ENCODE measurements at places on chromosomes 1 and 21. TPM values are rescaled to one million over a fixed set of nuclear protein-coding genes. Genes with fewer than 3 reads are reported as not detected.

CTH gene
- 5.3 TPM for total RNA-seq

- DNase-seq, result no peak
- H3K4me3 ChIP-seq, result no peak overlapping the region
- no peak overlapping the region for H3K27ac ChIP-seq
- no peaks in the 10 kb centered on the region for H3K36me3 ChIP-seq
- no peaks in the 10 kb centered on the region for H3K27me3 ChIP-seq
Observed at GRCh38 chr1:211472724-211473123, 19.2 kb downstream of the RD3 start.

- H3K36me3 ChIP-seq, result no peaks in the 10 kb centered on the region
- no peak for DNase-seq
- H3K27ac ChIP-seq, result no peak overlapping the region
- no peak overlapping the region for H3K4me3 ChIP-seq
Observed at GRCh38 chr1:187646536-187647107, 817.9 kb downstream of the PLA2G4A start.

- H3K36me3 ChIP-seq, result no peaks in the 10 kb centered on the region
- H3K27me3 ChIP-seq, result no peaks in the 10 kb centered on the region
- H3K27ac ChIP-seq, result no peak overlapping the region
- H3K4me1 ChIP-seq, result no peaks in the 10 kb centered on the region
Observed at GRCh38 chr21:42171091-42172053, 47.6 kb upstream of the ABCG1 start.

HSD3B1 gene
- not detected for total RNA-seq

DNA sequence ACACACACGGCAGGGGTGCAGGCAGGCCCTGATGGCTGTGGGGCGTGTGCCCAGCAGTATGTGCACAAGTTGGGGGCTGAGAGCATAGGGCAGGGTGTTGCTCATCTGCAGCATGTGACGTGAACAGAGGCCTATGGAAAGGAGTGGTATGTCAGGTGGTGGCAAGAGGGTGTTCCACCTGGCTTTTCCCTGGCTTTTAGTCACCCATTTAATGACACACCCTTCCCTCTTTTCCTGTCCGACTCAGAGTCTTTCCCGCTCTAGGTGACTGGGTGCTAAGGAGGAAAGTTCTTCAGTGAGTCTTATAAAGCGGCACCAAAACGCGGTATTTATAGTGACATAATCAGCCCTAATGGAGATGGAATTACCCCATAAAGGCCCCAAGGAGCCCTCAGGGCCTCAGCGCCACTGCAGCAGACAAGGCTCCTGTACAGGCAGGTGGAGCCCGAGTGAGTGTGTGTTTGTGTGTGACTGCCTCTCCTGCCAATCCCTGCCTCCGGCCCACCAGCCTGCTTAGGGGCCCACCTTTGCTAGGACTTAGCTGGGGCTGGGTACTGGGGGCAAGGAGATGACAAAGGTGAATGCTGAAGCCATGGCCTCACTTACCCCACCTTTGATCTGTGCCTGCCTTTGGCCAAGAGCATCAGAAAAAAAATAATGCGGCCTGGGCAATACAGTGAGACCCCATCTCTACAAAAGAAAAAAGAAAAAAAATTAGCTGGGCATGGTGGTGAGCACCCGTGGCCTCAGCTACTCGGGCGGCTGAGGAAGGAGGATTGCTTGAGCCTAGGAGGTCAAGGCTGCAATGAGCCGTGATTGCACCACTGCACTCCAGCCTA lies 3.3 kb upstream of the EPHA2 start:
- no peaks in the 10 kb centered on the region for H3K4me1 ChIP-seq
- DNase-seq, result no peak
- H3K4me3 ChIP-seq, result no peak overlapping the region
- H3K36me3 ChIP-seq, result no peaks in the 10 kb centered on the region
- no peak overlapping the region for H3K27ac ChIP-seq

DSCAM gene
- total RNA-seq, result 0.13 TPM

GRCh38 chr1:147389532-147390184 lies 147.2 kb downstream of the CHD1L start:
- no peak overlapping the region for H3K4me3 ChIP-seq
- no peaks in the 10 kb centered on the region for H3K27me3 ChIP-seq
- peak; percentile 31 for DNase-seq

FAM89A gene
- 10.2 TPM for total RNA-seq

AMY2A gene
- total RNA-seq, result 4,541 TPM

HES4 gene
- total RNA-seq, result 29.4 TPM

CLEC20A gene
- not detected for total RNA-seq

GRCh38 chr1:94327001-94327690 lies 89.8 kb upstream of the ARHGAP29 start:
- H3K27ac ChIP-seq, result no peak overlapping the region
- DNase-seq, result no peak
- H3K4me3 ChIP-seq, result no peak overlapping the region
- H3K4me1 ChIP-seq, result peaks cover 23% of the 10 kb centered on the region
- H3K27me3 ChIP-seq, result no peaks in the 10 kb centered on the region
- no peaks in the 10 kb centered on the region for H3K36me3 ChIP-seq

INAVA gene
- total RNA-seq, result 8.4 TPM

GRCh38 chr21:25638660-25639550 lies at the start of gene JAM2:
Gene JAM2 (plus strand): TSS chr21:25639258. CDS start chr21:25639822, 564 bp downstream.
- H3K4me1 ChIP-seq, result no peaks in the 10 kb centered on the region
- no peak within 1 kb of the TSS for H3K27ac ChIP-seq
- no peaks in the 10 kb centered on the region for H3K27me3 ChIP-seq
- no peaks in the 10 kb centered on the region for H3K36me3 ChIP-seq
- no peak for DNase-seq
- H3K4me3 ChIP-seq, result peak within 1 kb of the TSS; percentile 33

DNA sequence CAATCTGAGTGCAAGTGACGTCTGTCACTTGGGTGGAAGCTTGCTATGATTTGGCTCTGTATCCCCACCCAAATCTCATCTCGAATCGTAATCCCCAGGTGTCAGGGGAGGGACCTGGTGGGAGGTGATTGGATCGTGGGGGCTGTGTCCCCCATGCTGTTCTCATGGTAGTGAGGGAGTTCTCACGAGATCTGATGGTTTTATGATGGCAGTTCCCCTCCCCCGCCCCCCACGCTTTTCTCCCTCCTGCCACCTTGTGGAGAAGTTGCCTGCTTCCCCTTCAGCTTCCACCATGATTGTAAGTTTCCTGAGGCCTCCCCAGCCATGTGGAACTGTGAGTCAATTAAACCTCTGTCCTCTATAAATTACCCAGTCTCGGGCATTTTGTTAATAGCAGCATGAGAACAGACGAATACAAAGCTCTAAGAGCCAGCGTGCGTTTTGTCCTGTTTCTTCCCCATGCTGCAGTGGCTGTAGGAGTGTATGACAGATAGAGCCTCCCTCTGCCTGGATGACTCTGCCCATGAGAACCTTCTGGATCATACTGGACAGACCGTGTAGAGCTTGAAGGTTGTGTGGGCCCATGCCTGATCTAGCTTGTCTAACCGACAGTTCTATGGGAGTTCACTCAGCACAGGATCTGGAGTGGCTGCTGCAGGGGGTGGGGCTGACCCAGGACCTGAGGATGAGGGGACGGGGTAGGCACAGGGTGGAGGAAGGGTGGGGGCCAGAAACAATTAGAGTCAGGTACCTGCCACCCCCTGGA lies 139.7 kb upstream of the ERRFI1 start:
- peaks cover 15% of the 10 kb centered on the region for H3K4me1 ChIP-seq
- H3K27ac ChIP-seq, result no peak overlapping the region
- no peaks in the 10 kb centered on the region for H3K36me3 ChIP-seq
- DNase-seq, result no peak
- no peak overlapping the region for H3K4me3 ChIP-seq

DNA sequence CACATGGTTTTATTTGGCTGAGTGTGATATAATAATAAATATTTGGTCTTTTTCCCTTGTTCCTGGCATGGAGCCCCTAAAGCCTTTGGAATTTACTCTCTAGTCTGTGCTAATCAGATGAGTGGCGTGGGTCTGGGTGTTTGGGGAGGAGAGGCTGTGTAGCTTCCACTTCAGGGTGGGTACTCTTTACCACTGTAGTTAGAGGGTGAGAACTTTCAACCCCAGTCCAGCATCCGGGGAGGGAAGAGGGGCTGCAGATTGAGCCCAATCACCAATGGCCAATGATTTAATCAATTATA lies 20.0 kb downstream of the USP25 start:
- no peaks in the 10 kb centered on the region for H3K36me3 ChIP-seq
- peaks cover 21% of the 10 kb centered on the region for H3K4me1 ChIP-seq
- H3K27ac ChIP-seq, result no peak overlapping the region
- no peaks in the 10 kb centered on the region for H3K27me3 ChIP-seq
- no peak for DNase-seq
- no peak overlapping the region for H3K4me3 ChIP-seq

- H3K36me3 ChIP-seq, result no peaks in the 10 kb centered on the region
- no peak overlapping the region for H3K27ac ChIP-seq
- no peaks in the 10 kb centered on the region for H3K4me1 ChIP-seq
- no peak for DNase-seq
- no peaks in the 10 kb centered on the region for H3K27me3 ChIP-seq
- no peak overlapping the region for H3K4me3 ChIP-seq
Observed at GRCh38 chr1:200646515-200646914, 23.2 kb downstream of the DDX59 start.

DNA sequence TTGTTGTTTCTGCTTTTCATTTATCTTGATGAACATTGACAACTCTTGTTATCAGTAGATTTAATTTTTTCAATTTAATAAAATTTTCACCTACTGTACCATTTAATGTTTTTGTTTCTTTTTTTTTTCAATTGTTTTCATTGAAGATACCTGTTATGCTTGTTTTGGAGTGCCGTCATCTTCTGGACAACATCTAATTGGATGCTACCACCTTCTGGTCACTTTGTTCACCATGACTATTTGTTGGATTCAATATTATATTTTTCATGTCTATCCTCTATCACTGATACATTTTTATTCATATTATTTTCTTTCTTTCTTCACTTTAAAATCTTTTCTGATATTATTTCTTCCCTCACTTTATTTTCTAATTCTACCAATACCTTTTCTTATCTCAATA lies 14.0 kb downstream of the KRTAP21-2 start:
- no peaks in the 10 kb centered on the region for H3K27me3 ChIP-seq
- H3K4me1 ChIP-seq, result no peaks in the 10 kb centered on the region
- no peak for DNase-seq
- no peak overlapping the region for H3K4me3 ChIP-seq

DNA sequence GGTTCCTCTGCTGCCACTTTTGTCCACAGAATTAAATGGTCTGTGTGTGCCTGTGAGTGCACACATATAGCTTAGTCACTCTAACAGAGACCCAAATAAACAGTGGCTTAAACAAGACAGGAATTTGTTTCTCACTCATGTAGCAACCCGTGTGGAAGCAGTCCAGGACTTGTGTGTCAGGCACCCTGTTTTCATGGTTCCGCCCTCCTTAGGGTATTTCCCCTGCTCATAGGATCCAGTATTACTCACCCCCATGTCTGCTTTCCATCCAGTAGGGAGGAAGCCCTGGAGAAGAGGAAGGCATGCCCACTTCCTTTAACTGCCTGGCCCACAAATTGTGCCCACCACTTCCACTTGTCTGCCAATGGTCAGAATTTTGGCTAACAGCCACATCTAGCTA lies 41.3 kb upstream of the TACSTD2 start:
- no peaks in the 10 kb centered on the region for H3K36me3 ChIP-seq
- H3K27ac ChIP-seq, result no peak overlapping the region
- peaks cover 32% of the 10 kb centered on the region for H3K4me1 ChIP-seq
- H3K4me3 ChIP-seq, result no peak overlapping the region
- DNase-seq, result no peak
- H3K27me3 ChIP-seq, result no peaks in the 10 kb centered on the region

- no peaks in the 10 kb centered on the region for H3K4me1 ChIP-seq
- no peak for DNase-seq
- H3K27me3 ChIP-seq, result no peaks in the 10 kb centered on the region
- H3K4me3 ChIP-seq, result no peak overlapping the region
- no peak overlapping the region for H3K27ac ChIP-seq
Observed at GRCh38 chr1:248752161-248753028, 3.2 kb downstream of the LYPD8 start.

PLEKHA6 gene
- total RNA-seq, result 15.6 TPM

OR6N1 gene
- total RNA-seq, result not detected

SPRR3 gene
- total RNA-seq, result not detected
